Stimulated activated CD8-positive, alpha-beta memory T cell treated with anti-CD3 and anti-CD28 coated beads, Interleukin-2, amount 100 ng/mL, for 1 hour (primary cell): ENCODE measurements at places on chromosomes 3 and 15.

GRCh38 chr3:170307671-170308405, 49.7 kb upstream of the SKIL start:
- no peak for DNase-seq

DNA sequence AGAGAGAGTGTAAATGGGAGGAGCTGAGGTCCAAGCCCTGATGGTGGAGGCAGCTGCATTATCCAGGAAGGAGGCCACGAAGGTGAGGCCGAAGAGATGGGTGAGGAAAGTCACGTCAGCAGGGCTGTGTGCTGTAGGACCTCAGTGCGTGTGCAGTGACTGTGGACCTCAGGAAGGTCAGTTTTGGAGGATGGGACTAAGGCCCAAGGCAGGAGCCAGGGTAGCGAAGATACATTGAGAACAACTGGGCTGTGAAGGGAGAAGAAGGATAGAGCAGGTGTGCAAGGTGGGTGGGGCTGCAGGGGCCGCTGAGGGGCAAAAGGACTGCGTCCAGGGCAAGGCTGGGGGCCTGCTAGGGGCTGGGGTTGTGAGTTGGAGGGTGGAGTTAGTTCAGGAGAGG, 4.9 kb downstream of the KLHL40 start:
- DNase-seq: no peak

DNA sequence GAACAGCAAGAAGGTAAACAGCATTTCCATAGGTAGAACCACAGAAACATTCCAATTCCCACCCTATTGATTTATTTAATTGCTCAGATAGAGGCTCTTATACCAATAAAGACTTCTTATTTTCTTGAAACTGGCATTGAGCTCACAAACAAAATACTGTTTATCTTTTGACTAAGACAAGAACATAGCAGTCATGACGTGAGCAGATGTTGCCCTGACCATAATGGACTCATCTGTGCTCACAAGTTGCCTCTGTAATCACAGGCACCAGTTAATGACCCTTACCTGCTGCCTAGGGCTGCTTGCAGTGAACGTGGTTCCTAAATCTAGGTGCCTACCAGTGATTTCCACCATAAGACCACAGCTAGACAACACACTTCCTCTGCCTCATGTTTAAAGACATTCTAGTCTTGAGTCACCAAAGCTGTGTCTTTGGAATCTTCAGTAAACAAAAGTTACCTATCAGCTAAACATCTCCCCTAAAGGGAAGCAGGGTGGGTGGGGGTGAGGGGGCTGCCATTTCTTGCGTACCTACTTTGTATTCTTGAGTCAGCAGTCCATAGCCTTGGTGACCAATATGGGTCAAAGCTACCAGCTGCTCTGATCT, 2.1 kb downstream of the FYCO1 start:
- DNase-seq: no peak

- DNase-seq: no peak
These were observed at the start of gene TMEM202 for GRCh38 chr15:72397796-72398588. Gene TMEM202 (plus strand): TSS chr15:72398305. CDS start chr15:72398327, 22 bp downstream.

DNA sequence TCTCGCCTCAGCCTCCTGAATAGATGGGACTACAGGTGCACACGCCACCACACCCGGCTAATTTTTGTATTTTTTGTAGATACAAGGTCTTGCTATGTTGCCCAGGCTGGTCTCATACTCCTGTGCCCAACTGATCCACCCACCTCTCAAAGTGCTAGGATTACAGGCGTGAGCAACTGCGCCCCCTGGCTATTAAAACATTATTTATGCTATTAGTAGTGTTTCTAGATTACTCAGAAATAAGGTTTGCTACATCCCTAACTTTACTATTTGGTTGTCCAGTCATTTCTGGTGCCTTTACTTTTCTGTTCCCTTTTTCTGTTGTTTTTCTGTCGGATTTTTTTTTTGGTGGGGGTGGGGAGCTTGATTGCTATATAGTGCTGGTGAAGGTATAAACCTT, 393.6 kb upstream of the TPM1 start:
- no peak for DNase-seq

GRCh38 chr3:168705412-168705811, 609.7 kb upstream of the GOLIM4 start:
- no peak for DNase-seq

DNA sequence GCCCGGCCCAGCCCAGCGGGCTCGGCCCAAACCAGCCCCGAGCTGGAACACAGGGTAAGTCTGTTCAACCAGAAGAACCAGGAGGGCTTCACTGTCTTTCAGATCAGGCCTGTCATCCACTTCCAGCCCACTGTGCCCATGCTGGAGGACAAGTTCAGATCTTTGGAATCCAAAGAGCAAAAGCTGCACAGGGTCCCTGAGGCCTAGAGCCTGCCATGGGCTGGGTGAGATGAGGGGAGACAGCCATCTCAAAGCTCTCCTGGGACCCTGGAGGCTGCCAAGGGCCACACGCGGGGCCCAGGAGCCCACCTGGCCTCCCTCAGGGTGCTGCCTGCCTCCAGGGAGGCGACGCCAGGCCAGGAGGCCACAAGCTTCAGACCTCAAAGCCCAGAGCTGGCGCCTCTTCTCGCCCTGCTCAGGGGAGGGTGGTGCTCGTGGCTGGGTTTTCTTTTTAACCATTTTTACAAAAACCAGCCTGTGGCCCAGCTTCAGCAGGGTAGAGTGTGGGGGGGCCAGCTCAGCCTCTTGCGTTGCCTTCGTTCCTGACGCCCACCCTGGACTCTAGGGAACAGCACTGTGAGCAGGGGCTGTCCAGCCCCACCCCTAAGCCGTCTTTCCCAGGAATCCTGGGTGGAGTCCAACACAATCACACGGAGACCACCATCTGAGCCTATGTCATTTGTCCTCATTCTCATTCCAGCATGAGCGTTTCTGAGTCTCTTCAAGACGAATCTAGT, 107.0 kb downstream of the ETFA start:
- no peak for DNase-seq

- DNase-seq: no peak
These were observed 507 bp upstream of the AP3B2 start for GRCh38 chr15:82710208-82710555.

DNA sequence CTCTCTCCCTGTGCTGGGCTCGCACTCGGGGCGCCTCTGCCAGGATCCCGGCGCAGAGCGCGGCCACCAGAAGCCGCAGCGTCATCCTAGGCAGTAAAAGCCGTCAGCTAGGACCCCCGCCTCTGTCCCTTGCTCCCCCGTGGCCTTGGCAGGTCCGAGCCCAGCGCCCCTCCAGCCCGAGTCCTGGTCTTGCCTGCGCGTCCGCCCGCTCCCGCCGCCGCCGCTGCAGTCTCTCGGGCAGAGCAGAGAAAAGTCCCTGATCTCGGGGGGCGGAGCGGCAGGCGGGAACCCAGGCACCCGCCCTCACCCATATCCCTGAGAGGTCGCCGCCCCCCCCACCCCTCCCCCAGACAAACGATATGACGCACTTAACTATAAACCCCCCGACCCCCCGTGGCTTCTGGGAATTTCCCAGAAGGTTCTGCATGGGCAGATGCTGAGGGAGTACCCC, at the start of gene COL7A1:
Gene COL7A1, minus strand, starts transcription at position 255 of the 451 bp plus-strand sequence. Its CDS starts 170 bp downstream, at position 85.
- no peak for DNase-seq

DNA sequence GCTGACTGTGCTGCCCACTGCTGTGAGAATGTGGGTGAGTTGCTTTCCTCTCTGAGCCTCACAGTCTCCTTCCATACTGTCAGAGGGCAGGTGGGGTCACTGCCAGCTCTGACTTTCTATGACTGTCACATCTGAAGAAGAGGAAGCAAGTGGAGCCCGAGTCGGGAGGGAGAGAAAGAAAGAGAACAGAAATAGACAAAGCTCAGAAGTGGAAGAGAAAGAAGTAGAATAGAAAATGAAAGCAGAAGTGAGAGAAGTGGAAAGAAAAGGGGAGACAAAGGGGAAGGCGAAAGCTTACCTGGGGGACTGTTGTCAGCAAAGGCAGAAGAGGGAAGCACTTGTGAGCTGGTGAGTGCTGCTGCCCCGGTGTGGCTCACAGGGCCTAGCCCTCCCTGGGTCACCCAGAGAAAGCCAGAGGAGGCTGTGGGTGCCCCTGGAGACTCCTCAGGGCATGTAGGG, 57.9 kb downstream of the EPHB1 start:
- DNase-seq: no peak

- DNase-seq: no peak
These were observed 20.7 kb upstream of the MYZAP start for GRCh38 chr15:57570994-57571393.

DNA sequence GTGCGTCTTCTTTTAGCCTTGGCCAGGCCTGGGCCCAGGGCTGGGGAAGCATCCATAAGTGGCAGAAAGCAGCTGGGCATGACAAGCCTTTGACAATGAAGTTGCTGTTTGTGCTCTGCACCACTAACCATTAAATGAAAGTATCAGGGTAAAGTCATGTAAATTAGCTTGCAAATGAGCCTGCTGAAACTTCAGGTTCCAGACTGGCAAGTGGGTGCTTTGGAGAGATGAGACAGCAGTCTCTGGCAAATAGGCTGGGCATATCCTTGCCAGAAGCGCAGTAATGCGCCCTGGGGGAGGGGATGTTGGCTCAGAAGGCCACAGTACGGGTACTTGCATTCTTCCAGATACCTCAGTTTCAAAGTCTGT, 40.7 kb downstream of the RAB6B start:
- no peak for DNase-seq

GRCh38 chr3:151044706-151045105, 40.8 kb upstream of the MED12L start:
- DNase-seq: no peak

- DNase-seq: no peak
These were observed 37.6 kb downstream of the NCEH1 start for GRCh38 chr3:172673210-172673679.

GRCh38 chr3:33428734-33429133, 11.5 kb downstream of the UBP1 start:
- DNase-seq: no peak

DNA sequence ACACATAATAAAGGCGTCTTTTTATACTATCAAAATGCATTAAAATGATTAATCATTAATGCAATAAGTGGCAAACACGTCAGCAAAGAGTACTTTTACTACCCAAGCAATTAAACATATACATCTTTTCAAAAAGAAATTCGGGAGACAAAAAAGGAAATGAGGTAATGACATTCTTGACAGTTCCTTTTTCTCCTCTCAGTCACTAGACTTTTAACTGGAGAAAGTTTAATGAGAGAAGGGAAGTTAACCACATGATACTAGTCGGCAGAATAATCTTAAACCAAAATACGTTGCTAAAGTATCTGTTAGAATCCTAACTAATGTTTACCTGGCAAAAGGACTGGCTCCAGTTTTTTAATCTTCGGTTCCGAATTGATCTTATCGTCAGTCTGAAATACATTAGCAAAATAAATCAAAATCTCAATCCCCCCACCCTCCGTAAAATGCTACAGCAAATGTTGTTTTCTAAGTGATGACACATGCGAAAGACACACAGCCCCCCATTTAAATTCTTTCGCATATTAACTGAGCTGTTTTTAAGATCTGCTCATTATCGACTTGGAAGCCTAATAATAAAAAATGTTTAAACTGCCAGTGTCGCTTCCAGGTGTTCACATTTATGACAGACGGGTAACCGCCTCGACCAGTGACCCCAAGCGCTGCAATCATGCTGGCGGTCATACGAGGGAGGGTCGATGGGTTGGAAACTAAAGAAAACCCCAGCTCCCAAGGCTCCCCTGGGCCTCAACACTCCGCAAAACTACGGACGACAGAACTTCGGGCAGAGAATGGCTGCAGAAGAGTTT, 778 bp downstream of the MTMR10 start:
- DNase-seq: no peak

DNA sequence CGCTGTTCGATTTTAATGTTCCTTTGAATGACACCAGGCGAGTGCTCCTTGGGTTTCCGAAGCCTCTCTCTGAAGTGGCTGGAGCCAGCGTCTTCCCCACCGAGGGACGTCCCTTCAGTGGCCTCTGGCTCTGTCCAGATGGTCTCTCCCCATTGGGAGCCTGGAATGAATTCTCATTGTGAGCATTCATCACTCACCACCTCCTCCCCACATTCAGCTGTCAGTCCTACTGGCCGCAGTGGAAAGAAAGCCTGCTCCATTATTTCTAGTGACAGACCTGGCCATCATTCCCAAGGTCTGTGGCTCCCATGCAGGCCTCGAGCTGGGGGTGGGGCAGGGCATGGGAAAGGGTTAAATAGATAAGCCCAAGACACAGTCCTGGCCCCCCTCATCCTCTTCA, 35.2 kb downstream of the ZNF710 start:
- no peak for DNase-seq

- DNase-seq: no peak
These were observed 125.8 kb upstream of the MEF2A start for GRCh38 chr15:99440029-99440428.

DNA sequence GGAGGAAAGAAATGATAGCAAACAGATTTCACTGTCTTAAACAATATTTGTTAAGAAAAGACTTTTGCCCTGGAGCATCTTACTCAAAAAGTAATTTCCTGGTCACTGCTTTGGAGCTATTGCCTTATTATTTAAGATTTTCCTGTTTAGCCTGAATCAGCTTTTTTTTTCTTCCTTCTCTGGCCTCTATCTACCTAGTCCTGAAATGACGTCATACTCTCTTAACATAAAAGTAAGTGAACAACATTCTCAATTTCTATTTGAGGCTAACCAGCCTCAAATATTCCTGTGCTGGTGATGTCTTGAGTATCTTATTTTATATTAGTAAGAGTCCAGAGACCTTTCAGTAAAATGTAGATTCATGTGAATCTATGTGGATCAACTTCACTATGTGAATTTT, 221.9 kb upstream of the ALCAM start:
- no peak for DNase-seq

GRCh38 chr15:89333011-89333860, 1.4 kb downstream of the POLG start:
- DNase-seq: no peak

- peak; percentile 53 for DNase-seq
These were observed 67.2 kb downstream of the CACNA2D2 start for GRCh38 chr3:50436114-50436674.

- no peak for DNase-seq
These were observed 313.2 kb upstream of the MME start for GRCh38 chr3:154766765-154767503.

DNA sequence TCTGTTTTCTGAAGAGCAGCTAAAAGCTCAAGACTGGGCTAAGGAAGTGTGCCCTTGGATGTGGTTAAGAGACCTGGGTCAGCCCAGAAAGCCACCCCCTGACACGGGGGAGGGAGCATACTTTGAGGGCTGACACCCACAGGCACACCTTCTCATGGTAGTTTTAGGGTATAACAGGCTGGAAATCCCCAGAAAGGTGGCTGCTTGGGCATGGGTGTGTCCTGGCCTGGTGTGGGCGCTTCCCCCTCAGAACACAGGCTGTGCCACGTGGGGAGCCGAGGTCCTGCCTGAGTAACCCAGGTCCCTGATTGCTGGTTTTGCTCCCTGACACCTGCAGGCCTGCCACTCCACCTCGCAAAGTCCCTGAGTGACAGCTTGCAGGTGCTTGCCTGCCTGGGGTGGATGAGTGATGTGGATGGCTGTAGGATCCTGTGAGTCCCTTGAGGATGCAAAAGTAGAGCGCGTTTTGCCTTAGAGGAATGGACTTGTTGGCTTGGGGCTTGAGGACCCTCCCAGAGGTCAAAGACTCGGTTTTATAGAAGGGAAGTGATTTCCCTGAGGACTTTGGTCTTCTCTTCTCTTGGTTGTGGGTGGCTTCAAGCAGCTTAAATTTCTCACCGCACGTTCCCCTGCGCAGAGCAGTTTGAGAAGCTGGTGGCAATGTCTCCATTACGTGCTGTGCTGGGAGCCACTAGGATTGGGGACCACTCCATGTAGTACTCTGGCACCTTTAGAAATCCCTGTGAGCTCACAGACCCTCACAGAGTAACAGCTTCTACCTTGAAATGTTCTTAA, 94.4 kb downstream of the DNASE1L3 start:
- DNase-seq: peak; percentile 12

- DNase-seq: no peak
These were observed 8.1 kb downstream of the FBXO40 start for GRCh38 chr3:121601212-121601812.

GRCh38 chr3:189557824-189558223, 73.4 kb upstream of the TP63 start:
- no peak for DNase-seq
